ENCODE measurements at places on chromosomes 16 and 17. TPM values are rescaled to one million over a fixed set of nuclear protein-coding genes. Genes with fewer than 3 reads are reported as not detected.

GRCh38 chr17:41522301-41523224 lies 3.9 kb upstream of the KRT15 start:
- DNase-seq, result no peak

DNA sequence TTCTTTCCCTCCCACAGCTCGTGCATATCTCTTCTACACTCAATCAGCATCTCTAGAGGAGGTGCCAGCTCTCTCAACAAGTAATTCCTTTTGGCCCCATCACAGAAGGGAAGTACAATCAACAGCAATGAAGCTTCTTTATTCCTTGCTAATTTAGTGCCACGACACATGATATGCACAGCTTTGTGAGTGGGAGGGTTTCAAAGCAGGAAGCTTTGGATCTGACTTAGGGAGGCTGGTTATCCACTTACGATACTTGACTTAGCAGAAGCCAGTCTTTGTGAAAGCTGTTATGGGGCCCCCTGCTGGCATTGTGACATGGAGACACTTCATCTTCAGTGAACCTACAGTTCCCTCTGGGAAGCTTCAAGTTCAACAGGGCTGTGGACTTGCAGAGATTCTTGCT lies 81.0 kb downstream of the TMEM100 start:
- peak; percentile 83 for DNase-seq

DNA sequence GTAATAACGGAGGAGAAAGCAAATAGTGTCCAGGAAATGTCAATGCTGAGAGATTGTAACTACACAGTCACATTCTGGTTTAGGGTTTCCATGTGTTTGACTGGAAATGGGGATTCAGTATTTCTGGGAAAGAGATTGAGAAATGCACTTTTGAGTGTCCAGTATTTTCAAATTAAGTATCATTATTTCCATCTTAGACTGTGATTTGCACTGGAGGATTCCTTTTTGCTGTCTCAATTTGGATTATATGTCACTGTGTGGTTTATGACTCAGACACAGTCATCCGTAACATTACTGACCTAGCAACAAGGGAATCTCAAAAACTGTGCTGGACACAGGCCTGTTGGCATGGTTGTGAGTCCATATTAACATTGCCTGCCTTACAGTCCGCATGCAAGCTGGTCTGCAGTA lies 681.4 kb downstream of the CDH11 start:
- peak; percentile 99 for DNase-seq

- DNase-seq, result no peak
These were observed 139.5 kb downstream of the PRKCB start for GRCh38 chr16:23975293-23975692.

- DNase-seq, result no peak
These were observed 29.2 kb downstream of the SNX20 start for GRCh38 chr16:50651835-50652438.

GRCh38 chr17:63834431-63835166 lies 7.1 kb upstream of the FTSJ3 start:
- DNase-seq, result peak; percentile 80

DNA sequence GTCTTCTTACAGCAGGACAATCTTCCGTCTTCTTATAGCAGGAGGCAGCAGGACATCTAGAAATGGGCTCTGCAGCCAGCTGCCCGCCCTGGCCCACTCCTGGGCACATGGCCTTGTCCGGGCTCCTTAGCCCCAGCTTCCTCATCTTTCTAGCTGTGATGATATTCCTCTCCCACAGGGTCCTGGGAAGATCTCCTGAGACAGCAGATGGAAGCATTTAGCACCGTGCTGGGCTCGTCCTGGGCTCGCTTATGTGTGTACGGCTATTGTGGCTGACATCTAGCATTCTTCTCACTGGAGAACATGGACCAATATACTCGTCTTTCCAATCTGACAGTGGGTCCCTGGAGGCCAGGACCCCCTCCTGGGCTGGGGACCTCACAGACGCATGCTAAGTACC lies 48.5 kb downstream of the TIMM22 start:
- DNase-seq, result no peak

DNA sequence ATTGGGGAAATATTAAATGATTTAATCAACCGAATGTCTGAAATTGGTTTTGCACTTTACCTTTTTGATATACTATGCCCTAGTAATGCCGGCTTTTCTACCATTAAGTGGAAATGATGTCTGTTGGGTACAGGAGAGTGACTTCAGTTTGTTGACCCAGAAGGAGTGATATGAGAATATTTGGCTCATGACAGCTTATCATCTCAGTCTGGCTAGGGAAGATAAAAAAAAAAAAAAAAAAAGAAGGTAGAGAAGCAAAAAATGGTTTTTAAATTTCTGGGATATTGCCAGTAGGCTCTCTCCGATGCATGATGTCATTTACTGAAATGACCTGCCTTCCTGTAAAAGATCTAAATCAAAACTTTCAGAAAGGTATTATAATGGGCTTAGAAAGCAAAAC lies 69.0 kb downstream of the CNTNAP4 start:
- DNase-seq, result no peak

The HID1 gene
- total RNA-seq, result under 0.01 TPM

All from fibroblast of lung (primary cell).